KBM-7 (cell line): ENCODE measurements at places on chromosomes 6 and 20.

- no peak for DNase-seq
Observed at GRCh38 chr6:52632011-52632410, 38.9 kb upstream of the TMEM14A start.

GRCh38 chr6:159311618-159312017, 142.4 kb downstream of the FNDC1 start:
- DNase-seq: no peak

- no peak for DNase-seq
Observed at GRCh38 chr20:4100679-4101078, 85.3 kb upstream of the RNF24 start.

DNA sequence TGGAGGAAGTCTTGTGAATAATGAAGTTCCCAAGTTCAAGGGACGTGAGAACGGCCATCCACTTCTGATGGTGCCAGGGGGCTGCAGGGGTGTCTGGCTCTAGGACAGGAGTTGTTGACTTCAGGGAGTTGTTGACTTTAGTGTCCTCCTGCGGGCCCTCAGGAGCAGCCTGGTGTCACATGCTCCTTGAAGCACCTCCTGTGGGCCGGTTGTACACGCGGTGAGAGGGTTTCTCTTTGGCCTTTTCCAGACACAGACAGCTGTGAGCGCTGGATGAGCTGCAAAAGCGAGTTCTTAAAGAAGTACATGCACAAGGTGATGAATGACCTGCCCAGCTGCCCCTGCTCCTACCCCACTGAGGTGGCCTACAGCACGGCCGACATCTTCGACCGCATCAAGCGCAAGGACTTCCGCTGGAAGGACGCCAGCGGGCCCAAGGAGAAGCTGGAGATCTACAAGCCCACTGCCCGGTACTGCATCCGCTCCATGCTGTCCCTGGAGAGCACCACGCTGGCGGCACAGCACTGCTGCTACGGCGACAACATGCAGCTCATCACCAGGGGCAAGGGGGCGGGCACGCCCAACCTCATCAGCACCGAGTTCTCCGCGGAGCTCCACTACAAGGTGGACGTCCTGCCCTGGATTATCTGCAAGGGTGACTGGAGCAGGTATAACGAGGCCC, 77.8 kb downstream of the ISM1 start:
- no peak for DNase-seq

DNA sequence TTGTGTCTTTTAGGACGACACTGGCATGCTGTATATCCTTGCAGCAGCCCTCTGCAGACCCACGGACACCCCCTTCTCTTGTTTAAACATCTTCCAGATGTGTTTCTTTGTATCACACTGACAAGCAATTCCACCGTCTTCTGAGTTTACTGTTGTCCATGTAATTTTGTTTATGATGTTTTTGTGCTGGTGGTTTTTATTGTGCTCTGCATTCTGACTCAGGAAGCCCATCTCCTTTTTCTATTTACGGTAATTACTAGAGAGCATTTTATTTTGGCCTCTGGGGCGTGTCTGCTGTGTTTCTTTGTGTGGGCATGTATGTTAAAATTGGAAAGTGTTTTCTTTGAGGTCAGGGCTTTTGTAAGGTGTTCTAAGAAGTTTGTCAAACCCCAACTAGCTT, 111.9 kb downstream of the JARID2 start:
- DNase-seq: no peak

DNA sequence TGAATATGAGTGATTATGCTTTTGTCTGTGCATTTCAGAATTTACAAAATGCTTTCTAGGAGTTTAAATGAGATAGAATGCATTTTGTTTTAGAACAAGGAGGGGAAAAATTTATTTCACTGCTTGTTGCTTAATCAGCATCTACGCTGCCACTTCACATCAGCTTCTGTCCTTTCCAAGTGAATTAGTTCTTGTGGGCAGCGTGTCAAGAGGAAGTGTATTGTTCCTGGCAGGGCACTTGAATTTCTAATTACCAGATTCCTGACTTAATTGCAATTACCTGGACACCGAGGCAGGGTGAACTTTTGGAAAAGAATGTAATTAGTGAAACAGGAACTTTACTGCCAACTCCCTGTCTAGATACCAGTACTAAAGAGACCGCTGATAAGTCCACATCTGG, 263.5 kb downstream of the TMEM242 start:
- DNase-seq: no peak

- DNase-seq: no peak
Observed at GRCh38 chr6:32112431-32112980, 3.4 kb upstream of the TNXB start.

DNA sequence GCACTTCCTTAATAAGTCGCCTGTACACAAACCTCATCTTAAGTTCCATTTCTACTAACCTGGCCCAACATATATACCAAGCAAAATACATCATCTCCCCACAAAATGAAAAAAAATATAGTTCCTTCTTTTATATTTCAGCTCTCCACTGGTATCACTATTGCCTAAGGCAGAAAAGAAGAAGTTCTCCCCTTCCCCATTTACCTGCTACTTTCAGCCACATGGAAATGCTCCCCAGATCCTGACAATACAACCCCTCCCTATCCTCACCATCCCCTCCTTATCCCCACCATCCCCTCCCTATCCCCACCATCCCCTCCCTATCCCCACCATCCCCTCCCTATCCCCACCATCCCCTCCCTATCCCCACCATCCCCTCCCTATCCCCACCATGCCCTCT, 175.7 kb downstream of the LINC00237 start:
- no peak for DNase-seq

DNA sequence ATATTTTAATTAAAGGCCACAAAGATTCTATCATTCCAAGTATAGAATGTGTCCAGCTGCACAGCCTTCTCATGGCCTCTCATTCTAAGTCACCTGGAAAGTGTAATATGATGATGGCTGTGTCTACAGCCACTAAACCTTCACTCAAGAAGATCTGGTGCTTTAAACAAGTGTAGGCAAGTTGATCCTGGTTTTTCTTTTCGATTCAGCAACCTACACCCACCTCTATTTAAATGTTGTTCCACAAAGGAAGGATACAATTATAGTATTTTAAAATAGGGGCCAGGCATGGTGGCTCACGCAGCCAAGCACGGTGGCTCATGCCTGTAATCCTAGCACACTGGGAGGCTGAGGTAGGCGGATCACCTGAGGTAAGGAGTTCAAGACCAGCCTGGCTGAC, 25.5 kb upstream of the DST start:
- no peak for DNase-seq

DNA sequence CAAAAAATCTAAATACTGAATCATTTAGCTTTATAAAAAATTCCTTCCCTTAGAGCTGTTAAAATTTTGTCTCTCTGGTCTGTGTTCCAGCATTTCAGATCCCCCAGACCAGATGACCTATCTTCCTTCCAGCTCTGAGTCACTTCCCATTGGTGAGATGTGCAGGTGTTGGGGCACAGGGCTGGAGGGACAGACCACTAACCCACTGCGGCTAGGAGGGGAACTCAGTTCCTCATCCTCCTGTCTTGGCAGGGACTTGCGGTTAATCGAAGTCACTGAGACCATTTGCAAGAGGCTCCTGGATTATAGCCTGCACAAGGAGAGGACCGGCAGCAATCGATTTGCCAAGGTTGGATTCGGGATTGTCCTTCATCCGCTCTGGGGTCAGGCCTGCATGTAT, 6.0 kb downstream of the CNPY3 start:
- DNase-seq: peak; percentile 32

- no peak for DNase-seq
Observed at GRCh38 chr6:75458895-75459294, 34.7 kb downstream of the FILIP1 start.

DNA sequence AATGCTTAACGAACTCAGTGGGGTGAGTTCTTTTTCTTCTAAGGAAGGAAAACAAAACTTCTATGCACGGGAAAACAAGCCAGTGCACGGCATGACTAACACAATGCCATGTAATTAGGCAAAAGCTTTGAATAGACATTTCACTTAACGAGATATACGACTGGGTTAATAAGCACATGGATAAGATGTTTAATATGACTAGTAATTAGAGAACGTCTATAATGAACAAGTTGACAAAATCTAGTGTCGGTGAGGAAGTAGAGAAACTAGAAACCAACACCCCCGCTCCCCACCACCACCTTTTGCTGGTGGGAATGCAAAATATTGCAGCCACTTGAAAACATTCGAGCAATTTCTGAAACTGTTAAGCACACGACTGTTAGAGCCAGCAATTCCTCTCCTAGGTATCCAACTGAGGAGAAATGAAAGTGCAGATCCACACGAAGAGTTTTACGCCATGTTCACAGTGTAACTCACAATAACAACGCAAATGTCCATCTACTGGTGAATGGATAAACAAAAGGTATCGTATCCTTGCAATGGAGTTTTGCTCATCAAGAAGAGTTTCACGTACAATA, 644.9 kb upstream of the AGPAT4 start:
- no peak for DNase-seq

DNA sequence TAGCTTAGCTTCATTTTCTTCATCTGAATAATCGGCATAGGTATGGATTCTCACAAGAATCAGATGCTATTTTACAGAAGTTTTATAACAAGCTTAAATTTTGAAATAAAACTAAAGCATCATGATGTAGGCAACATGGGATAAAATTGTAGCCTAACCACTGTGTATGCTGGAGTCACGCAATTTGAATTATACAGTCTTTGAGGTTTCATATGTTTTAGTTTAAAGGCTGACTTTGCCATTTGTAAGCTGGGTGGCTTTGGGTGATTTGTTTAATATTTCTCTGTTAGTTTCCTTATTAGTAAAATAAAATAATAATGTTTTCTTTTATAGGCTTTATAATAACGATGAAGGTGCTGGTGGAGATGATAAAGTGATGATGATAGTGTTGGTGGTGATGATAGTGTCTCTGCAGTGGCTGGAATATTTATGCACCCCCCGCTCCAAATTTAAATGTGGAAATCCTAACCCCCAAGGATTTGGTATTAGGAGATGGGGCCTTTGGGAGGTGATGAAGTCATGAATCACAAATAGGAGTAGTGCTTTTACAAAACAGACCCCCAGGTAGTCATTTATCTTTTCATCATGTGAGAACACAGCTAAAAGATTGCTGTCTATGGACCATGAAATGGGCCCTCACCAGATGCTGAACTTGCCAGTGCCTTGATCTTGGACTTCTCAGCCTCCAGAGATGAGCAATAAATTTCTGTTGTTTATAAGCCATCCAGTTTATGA, 42.0 kb downstream of the DOK5 start:
- no peak for DNase-seq

GRCh38 chr20:62025394-62025793, 40.3 kb downstream of the TAF4 start:
- peak; percentile 83 for DNase-seq

GRCh38 chr6:31138982-31139381, at the start of gene PSORS1C2:
Gene PSORS1C2, minus strand, starts transcription at chr6:31139066. Its CDS starts 40 bp downstream, at chr6:31139026.
- no peak for DNase-seq

GRCh38 chr6:88804701-88805100, 158.7 kb downstream of the RNGTT start:
- no peak for DNase-seq

- peak; percentile 62 for DNase-seq
Observed at GRCh38 chr6:21438237-21438985, 155.1 kb upstream of the SOX4 start.

DNA sequence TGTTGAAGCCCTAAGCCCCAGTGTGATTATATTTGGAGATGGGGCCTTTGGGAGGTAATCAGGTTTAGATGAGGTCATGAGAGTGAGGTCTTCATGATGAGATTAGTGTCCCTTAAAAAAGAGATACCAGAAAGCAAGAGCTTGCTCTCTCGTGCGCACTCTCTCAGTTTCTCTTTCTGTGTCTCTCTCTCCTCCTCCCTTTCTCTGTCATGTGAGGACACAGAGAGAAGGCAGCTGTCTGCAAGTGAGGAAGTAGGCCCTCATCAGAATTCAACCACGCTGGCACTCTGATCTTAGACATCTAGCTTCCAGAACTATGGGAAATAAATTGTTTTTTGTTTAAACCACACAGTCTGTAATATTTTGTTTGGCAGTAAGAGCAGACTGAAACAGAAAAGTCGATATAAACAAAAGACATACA, 180.5 kb downstream of the IBTK start:
- DNase-seq: peak; percentile 52

- DNase-seq: no peak
Observed at GRCh38 chr6:135412761-135413160, 84.8 kb downstream of the AHI1 start.

DNA sequence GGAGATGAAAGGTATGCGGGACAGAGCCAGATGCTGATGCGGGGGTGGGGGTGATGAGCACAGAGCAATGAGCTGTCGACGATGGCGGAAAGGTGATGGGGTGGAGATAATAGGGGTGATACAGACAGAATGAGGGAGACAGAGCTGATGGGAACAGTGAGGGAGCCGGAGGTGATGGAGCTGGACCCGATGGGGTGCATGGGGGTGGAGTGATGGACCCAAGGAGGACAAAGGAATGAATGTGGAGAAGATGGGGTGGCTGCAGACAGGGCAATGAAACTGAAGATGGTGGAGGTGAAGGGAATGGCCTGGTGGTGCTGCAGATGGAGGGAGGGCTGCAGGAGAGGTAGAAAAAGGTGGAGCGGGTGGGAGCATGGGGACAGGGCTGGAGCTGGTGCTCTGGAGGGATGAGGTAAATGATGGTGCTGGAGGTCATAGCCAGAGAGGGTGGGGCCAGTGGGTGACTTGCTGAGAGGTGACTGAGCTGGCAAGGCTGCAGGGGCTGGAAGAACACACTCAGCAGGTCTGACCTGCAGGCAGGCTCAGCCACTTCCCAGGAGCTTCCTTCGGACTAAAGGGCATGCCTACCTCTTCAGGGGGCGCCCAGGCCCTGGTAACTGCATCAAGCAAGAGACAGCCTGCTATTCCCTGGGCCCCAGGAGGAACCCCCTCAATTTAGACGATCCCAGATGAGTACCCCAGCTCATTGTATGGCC, 6.0 kb upstream of the FOXS1 start:
- no peak for DNase-seq

- no peak for DNase-seq
Observed at GRCh38 chr20:14710951-14711350, 373.5 kb upstream of the FLRT3 start.

DNA sequence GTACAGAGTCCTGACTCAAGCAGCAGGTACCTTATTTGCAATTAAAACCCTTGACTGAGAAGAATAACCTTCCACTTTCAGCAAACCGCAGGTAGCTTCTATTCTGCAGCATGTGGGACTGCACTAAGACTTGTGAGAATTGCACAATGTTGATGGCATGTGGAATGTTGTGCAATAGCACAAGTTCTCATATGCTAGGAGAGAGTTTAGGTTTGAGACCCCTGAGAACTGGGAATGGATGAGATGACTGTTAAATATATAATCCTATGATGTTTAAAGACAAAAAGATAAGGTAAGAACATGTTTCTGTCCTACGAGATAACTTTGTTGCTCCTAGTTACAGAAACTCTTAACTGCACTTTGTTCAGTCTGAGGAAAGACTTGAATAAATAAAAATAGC, 194.6 kb downstream of the OTOR start:
- DNase-seq: no peak
